ENCODE measurements at places on chromosomes 13 and 19. TPM values are rescaled to one million over a fixed set of nuclear protein-coding genes. Genes with fewer than 3 reads are reported as not detected.
A peak's percentile ranks its signal among the peaks of the same experiment; 100 is the strongest.

- DNase-seq: peak; percentile 84
These were observed 984 bp downstream of the SIX5 start for GRCh38 chr19:45767881-45768654.

Gene ZNF880
- 25.7 TPM for total RNA-seq

DNA sequence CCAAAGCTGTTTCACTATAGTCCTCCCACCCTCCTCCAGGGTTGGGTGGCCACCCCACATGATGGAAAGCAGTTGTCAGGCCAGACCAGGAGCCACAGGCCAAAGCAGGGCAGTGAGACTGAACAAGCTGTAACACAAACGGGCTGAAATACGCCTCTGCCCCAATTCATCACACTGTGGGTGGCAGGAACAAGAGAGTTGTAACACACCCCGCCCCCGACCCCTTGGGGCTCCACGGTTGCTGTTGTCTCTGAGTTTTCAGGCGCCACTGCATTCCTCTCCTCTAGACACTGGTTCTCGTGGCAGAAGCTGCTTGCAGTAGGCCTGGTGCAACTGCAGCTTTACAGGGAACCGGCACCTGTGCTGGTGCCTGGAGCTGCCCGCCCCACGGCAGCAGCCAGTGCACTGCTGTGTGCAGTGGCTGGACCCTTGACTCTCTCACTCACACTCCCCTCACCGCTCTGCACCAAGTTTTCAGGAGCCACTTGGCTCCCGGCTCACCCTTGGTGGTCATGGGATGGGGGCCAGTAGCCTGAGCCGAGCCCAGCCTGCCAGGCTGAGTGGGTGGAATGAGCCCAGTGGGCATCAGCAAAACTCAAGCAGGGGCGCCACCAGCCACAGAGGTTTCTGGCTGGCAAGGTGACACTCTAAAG, 1314.5 kb upstream of the MIR17HG start:
- DNase-seq: no peak

DNA sequence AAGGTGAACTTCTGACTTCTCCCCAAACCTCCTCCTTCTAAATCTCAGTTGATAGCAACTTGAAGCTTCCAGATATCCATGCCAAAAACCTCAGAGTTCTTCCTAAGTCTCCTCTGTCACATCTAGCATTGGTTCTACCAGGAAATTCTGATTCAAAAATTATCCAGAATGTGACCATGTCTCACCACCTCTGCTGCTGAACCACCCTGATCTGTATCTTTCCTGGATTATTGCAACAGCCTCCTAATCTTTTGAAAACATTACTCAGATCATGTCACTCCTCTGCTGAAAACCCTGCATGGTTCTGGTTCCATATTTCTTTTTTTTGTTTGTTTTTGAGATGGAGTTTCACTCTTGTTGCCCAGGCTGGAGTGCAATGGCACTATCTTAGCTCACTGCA, 78.7 kb upstream of the TNFSF11 start:
- DNase-seq: no peak

Gene FUZ
- 26.8 TPM for total RNA-seq

Gene LILRA1
- not detected for total RNA-seq

DNA sequence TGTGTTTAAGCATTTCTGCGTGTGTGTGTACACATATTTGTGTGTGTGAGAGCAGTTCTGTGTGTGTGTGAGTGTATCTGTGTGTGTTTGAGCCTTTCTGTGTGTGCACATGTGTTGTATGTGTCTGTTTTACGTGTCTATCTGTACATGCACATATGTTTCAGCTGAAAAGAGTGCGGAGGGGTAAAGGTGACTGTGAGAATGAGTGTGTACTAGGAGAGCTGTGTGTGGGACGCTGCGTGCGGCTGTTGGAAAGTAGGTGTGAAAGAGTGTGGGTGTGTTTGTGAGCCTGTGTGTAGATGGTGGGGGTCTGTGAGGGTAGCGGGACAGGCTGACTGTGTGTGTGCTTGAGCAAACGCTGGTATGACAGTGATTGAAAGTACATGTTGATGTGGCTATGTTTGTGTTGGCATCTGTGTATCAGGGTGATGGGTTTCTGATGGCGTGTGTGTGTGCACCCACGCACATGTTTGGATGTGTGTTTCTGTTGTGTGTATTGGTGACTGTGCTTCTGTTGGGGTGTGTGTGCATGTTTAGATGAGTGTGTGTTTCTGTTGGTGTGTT, 7.5 kb upstream of the TPM4 start:
- DNase-seq: no peak

DNA sequence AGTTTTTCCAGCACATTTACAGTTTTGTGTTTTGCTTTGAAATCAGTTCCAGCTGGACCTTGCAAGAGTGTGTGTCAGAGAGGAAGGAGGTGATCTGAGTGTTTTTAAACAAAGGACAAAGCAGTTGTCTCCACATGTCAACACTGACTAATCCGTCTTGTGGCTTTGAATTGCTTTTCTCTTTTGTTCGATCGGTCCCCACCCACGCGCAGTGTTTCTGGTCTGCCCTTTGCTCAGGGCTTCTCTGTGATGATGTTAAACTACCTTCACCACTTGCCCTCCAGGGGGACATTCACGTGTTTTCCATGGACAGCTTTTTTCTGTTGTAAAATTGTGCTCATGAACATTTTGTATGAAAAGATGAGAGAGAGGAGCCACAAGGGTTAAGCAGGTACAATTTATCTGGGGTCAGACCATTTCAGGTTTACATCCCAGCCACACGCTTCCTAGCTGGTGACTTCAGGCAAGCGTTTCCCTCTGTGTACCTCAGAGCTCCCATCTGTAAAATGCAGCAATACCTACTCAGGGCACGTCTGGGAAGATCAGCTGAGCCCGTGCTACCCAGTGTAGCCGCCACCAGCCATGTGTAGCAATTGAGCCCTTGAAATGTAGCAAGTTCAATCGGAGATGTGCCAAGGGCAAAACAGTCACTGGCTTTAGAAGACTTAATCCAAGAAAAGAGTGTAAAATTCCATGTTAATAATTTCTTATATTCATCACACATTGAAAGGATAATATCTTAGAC, 13.5 kb upstream of the PLA2G4C start:
- DNase-seq: no peak

Gene TUBB4A
- total RNA-seq: 6.8 TPM

DNA sequence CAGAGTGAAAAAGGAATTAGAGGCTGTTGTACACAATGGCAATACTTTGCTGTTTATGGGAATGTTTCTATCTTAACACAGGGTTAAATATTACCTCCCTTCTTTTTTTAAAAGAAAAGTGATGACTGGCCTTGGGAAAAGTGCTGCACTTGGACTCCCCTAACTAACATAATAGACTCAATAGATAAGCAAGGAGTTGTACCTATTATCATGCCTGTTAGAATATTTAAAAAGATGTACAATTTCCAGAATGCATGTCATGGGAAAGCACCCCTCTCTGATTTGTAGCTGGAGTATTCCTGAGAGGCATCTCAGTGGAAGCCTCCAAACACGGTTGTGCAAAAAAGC, 79.3 kb upstream of the GPC6 start:
- no peak for DNase-seq

GRCh38 chr13:110756219-110756631, 42.7 kb downstream of the ING1 start:
- DNase-seq: no peak

GRCh38 chr19:41997121-41997850, 3.3 kb upstream of the ATP1A3 start:
- no peak for DNase-seq

DNA sequence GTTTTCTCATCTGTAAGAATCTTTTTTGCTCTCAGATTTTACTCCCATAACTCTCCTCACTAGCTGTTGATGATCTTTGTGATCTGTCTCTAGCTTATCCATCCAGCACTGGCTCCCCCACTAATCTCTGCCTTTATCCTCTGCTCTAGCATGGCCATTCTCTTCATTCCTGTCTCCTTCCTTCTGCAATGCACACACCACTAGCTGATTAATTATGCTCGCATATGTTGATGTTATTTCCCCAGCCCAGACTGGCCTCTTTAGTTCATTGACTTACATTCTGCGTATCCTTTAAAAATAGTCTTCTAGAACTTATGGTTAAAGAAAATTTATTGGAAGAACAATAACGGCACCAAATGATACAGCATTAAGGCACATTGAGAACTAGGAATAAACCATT, 52.5 kb downstream of the DGKH start:
- DNase-seq: no peak

DNA sequence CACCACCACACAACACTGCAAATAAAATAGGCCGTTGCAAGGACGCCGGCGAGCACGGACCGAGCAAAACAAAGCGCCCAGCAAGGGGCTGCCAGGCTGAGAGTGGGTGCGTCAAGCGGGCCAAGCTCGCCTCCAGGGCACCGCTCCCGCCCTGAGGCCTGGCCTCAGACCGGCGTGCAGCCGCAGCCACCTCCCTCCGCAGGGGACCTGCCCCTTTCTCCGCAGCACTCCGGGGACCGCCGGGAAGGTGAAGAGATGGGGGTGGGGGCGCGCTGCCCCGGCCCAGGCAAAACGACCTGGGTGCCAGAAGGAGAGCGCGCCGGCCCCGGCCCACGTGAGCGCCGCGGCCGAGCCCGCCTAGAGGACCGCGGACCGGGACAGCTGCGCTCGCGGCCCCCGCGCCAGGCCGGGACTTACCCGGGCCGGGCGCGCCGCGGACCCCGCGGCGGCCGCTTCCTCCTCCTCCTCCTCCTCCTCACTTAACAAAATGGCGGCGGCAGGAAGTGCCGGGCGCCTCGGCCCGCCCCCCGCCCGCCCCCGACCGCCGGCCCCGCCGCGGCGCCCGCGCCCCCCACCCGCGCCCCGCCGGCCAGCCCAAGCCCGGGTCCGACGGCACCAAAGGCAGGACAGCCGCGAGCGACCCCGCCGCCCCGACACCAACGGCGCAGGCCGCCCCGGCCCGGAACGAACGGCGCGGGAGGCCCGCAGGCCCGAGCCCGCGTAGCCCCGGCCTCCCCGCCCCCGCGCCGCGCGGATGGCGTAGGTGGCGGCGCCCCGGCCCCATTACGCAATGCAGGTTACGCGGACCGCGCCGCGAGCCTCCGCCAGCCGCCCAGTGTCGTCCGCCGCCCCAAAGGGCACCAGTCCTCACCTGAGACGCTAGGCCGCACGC, 674 bp downstream of the BRD4 start:
- no peak for DNase-seq

- no peak for DNase-seq
These were observed 25.8 kb upstream of the SLC7A9 start for GRCh38 chr19:32895384-32895783.

- DNase-seq: peak; percentile 64
These were observed 41.7 kb upstream of the VSTM2B start for GRCh38 chr19:29483944-29484581.

GRCh38 chr19:33441828-33442227, 68.3 kb downstream of the CEBPG start:
- no peak for DNase-seq

Gene GJB2
- total RNA-seq: 17.0 TPM

DNA sequence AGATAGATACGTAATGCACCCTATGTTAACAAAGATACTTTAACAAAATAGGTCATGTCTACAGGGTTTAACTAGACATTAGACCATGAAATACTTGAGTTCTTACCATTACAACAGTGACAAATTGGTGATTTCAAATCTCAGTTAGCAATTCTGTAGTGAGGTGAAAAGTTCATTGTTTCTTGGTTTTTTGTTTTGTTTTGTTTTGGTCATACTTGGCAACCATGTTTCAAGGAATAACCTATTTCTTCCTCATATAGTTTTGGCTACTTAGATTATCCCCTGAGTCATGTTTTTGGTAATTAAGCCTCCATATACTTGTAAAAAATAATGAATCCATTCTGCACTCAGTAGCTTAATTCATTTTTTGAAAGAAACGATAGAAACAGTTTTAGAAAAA, 1200.4 kb downstream of the DIAPH3 start:
- DNase-seq: no peak

Gene RAB20
- total RNA-seq: 6.4 TPM

GRCh38 chr13:72875233-72875632, 93.3 kb downstream of the PIBF1 start:
- no peak for DNase-seq

GRCh38 chr19:10854350-10855089, 6.3 kb downstream of the C19orf38 start:
- DNase-seq: no peak

DNA sequence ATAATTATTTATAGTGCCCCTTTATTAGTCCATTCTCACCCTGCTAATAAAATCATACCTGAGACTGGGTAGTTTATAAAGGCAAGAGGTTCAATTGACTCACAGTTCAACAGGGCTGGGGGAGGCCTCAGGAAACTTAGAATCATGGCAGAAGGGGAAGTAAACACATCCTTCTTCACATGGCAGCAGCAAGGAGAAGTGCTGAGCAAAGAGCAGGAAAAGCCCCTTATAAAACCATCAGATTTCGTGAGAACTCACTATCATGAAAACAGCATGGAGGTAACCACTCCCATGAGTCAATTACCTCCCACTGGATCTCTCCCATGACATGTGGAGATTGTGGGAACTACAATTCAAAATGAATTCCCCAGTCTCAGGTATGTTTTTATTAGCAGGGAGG, 89.9 kb upstream of the STARD13 start:
- DNase-seq: no peak

- DNase-seq: no peak
These were observed 673.7 kb upstream of the MIR17HG start for GRCh38 chr13:90673746-90674145.

- no peak for DNase-seq
These were observed 489 bp downstream of the CCNE1 start for GRCh38 chr19:29812080-29812880.

DNA sequence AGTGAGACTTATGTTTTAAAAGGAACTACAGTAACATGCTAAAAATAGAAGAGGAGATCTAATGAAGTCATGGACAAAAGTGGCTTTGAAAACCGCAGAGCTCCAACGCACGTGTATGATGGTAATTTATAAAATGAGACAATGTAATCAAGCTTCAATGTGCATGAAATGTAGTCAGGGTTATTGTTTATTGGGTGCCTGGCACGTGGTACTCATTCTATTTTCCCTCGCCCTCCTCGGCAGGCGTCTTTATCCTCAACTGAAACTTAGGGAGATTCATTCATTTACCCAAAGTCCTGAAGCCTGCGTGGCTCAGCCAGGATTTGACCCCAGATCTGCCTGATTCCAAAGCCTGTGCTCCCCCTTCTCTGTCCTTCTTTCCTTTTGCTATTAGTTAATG, 79.8 kb downstream of the CHST8 start:
- DNase-seq: no peak

DNA sequence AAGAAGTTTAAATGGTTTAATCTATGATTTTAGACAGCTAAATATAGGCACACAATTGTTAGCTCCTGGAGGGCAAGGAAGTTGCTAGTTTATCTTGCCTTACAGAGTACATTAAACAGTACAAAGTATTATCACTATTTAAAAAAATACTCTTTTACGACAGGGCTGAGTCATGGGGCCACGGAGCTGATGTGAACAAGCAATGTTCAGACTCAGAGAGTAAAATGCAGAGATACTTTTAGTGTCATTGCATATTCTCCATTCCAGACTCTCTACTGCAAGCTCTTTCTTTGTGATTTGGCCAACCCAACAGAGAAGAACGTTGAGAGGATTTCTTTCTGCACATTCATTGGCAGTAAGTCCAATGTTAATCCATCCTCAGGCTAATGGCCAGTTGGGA, 352.4 kb downstream of the SPRY2 start:
- DNase-seq: no peak

Gene IGFL1
- total RNA-seq: 0.56 TPM
